ENCODE measurements at places on chromosomes 13 and 19. TPM values are rescaled to one million over a fixed set of nuclear protein-coding genes. Genes with fewer than 3 reads are reported as not detected.

DNA sequence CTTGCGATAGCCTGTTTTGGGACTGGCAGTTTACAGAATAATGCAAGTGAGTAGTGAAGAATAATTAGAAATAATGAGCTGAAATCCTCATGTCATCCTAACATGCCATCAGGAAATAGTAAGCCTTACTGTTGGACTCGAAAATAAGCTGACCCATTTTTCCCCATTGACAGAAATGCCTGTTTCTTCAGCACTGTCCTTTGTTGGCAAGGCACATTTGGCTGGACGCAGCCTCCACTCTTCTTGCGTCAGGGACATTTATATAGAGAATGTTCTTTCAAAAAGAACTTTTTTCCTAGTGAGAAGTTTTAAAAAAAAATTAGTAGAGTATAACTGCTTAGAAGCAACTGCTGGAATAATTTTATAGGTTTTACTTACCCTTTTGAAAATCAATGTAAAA is 47.1 kb downstream of the ARHGAP35 start:
- no peak for DNase-seq

GRCh38 chr19:53771144-53771543 is 53.0 kb downstream of the NLRP12 start:
- DNase-seq, result no peak

- DNase-seq, result no peak
Observed at GRCh38 chr19:12723381-12723640, 421 bp downstream of the TNPO2 start.

GRCh38 chr19:14085309-14085995 is at the start of gene C19orf67:
Gene C19orf67, minus strand, starts transcription at chr19:14085783. Its CDS starts 156 bp downstream, at chr19:14085627.
- no peak for DNase-seq

DNA sequence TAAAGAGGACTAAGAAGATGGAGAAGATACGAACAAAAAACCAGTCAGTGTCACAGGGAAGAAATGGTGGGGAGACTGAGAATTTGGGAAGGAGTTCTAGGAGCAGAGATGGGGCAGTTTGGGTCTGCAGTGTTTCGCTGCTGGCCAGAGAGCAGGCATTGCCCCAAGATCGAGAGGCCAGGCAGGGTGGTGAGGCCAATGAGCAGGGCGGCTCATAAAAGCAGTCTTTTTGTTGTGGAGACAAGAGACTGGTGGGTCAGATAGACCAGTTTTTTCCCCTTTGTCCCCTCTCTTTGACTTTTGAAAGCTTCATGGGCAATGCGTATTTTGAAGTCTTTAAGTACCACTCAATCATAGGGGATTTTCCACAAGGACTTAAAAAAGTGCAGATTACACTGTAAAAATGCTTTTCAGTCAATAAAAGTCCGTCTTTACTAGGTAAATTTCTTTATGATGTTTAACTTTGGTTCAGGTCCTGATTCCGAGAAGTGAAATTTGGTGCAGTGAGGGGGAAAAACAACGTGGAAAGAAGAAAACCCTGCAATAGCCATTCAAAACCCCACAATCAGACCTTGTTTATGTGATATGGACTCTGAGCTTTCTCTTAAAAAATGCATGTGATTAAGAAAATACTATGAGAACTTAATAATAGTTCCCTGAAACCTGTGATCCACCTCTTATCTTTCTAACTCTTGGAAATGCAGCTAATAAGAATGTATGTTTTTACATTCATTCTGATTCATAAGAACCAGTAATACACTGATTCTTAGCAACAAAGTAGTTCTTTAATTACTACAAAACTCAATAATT is 338.9 kb downstream of the KLF5 start:
- DNase-seq, result no peak

SRRM5 gene
- 0.80 TPM for total RNA-seq

- DNase-seq, result no peak
Observed at GRCh38 chr13:26831336-26831908, 70.8 kb upstream of the GPR12 start.

DNA sequence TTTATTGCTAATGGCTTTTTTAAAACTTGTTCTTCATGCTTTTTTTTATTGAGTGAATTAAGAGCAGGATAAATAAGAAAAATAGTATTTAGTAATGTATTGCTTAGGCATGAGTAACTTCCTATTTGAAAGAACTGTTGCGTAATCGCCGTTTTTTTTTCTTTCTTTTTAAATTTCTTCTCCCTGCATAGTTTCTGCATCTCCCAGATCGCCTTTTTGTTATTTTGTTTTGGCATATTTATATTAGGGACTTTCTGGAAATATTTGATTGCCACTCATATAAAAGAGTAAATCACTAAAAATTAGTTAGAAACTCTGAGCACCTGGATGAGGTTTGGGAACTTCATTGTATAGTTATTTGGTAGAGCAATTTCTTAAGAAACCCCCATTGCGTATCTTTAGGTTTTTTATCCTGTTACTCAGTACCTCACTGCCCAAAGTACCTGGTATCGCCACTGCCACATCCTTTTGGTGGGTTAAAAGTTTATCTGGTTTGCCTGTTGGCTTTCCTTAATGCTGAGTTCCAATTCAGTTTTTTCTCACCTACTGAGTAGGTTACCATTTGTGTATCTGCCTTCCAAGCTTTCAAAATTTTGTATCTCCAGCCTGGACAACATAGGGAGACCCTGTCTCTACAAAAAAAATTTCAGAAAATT is 36.2 kb upstream of the LPAR6 start:
- DNase-seq, result no peak

GRCh38 chr13:105846923-105847322 is 688.5 kb downstream of the EFNB2 start:
- DNase-seq, result no peak

GRCh38 chr19:11538232-11539036 is at the start of gene CNN1:
Gene CNN1, plus strand, starts transcription at chr19:11538851. Its CDS starts 77 bp downstream, at chr19:11538928.
- DNase-seq, result no peak

GRCh38 chr19:42349378-42350107 is 24.1 kb downstream of the MEGF8 start:
- DNase-seq, result no peak

- DNase-seq, result no peak
Observed at GRCh38 chr19:35365303-35365702, 5.6 kb upstream of the GPR42 start.

DNA sequence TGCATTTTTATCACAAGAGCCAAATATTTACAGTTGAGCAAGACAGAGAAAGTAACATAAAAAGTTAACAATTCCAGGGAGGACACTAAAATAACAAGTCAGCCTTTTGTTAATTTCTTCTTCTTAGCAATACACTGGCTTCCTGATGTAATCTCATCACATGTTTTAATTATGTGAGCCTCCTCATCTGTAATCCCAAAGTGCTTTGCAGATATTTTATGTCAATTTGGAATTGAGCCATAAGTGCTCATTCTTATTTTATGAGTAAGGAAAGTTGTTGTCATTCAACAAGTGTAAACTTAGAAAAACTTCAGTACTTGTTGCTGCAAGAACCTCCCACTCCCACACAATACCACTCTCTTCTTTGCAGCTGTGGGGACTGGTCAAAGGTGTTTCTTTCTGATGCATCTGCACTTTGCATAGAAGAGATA is 223.6 kb downstream of the GPC6 start:
- DNase-seq, result no peak

CLPTM1 gene
- total RNA-seq, result 58.5 TPM

- no peak for DNase-seq
Observed at GRCh38 chr19:13819238-13819637, 24.0 kb downstream of the ZSWIM4 start.
